ENCODE measurements at places on chromosomes 3 and 15. TPM values are rescaled to one million over a fixed set of nuclear protein-coding genes. Genes with fewer than 3 reads are reported as not detected.

DNA sequence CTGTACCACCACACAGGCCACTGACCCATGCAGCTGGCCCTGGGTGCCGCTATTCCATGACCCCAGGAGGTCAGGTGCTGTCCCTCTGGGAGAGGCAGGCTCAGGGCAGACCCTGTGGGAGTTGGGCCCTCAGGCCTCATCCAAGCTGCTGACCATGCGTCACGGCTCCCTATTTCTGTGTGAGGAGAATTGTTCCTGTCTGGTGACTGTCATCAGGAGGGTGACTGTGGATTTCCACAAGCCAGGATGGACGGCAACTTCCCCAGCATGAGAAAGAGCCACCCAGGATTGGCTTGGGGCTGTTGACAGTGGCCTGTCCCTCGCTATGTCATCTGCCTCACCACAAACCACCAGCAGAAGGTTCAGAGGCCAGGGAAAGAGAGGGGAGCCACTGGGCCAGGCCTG, 41.4 kb downstream of the ZDHHC19 start:
- H3K4me1 ChIP-seq: no peaks in the 10 kb centered on the region
- no peaks in the 10 kb centered on the region for H3K36me3 ChIP-seq
- H3K4me3 ChIP-seq: no peak overlapping the region
- no peak for DNase-seq
- H3K27me3 ChIP-seq: no peaks in the 10 kb centered on the region

LYZL4 gene
- not detected for total RNA-seq

GRCh38 chr15:73637527-73637926, 4.3 kb upstream of the NPTN start:
- no peak overlapping the region for H3K4me3 ChIP-seq
- DNase-seq: peak; percentile 44
- H3K27ac ChIP-seq: no peak overlapping the region
- no peaks in the 10 kb centered on the region for H3K27me3 ChIP-seq
- peaks cover 7% of the 10 kb centered on the region for H3K4me1 ChIP-seq
- no peaks in the 10 kb centered on the region for H3K36me3 ChIP-seq

GRCh38 chr15:88391006-88391405, 76.2 kb downstream of the MRPL46 start:
- H3K27ac ChIP-seq: no peak overlapping the region
- H3K4me3 ChIP-seq: no peak overlapping the region
- no peaks in the 10 kb centered on the region for H3K27me3 ChIP-seq
- no peaks in the 10 kb centered on the region for H3K36me3 ChIP-seq

DNA sequence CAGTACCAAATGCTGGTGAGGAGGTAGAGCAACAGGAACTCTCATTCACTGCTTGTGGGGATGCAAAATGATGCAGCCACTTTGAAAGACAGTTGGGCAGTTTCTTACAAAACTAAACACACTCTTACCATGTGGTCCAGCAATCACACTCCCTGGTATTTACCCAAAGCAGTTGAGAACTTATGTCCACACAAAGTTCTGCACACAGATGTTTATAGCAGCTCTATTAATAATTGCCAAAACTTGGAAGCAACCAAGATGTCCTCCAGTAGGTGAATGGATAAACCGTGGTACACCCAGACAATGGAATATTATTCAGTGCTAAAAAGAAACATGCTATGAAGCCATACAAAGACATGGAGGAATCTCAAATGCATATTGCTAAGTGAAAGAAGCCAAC, 139.1 kb upstream of the SLC6A11 start:
- no peak for DNase-seq
- no peak overlapping the region for H3K4me3 ChIP-seq
- H3K27ac ChIP-seq: no peak overlapping the region
- H3K4me1 ChIP-seq: peaks cover 14% of the 10 kb centered on the region
- no peaks in the 10 kb centered on the region for H3K36me3 ChIP-seq

Measured in GM23338 (cell line).